ENCODE measurements at places on chromosomes 1 and 21.

- no peak for DNase-seq
Observed at GRCh38 chr1:185645162-185645640, 89.0 kb upstream of the HMCN1 start.

GRCh38 chr1:29482064-29482463 lies 245.7 kb downstream of the PTPRU start:
- DNase-seq, result no peak

DNA sequence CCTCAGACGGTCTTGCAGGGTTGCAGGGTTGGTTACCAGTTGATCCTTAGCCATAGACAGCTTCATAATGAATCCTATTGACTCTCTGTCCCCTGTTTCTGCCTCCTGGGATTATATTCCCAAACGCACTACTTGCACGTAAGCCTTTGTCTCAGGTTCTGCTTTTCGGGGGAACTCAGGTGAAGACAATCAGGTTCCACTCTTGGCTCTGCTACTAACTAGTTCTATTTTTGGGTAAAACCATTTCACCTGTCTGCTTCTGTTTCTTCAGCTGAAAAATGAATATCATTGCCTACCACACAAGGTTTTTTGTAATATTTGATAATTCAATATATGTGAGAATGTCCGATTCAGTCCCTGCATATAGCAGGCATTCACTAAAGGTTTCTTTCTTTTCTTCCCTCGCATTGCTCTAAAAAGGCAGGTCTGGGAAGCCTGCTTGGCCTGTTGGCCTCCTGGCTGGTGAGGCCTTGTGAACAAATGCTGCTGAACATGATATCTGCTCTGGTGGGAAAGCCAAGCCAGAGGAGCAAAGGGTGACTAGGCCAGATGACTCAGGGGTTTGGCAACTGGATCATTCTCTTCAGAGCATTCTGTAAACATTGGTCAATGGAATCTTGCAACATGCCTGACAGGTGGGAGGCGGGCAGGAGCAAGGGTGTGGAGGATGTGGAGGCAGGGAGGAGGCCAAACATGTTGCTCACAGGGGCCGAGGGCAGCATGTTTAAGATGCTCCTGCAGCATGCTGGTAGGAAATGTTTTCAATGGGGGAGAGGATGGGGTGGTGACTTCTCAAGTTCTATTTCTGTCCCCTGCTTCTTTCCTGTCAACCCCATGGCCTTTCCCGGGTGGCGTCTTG lies 23.8 kb downstream of the IER5 start:
- no peak for DNase-seq

DNA sequence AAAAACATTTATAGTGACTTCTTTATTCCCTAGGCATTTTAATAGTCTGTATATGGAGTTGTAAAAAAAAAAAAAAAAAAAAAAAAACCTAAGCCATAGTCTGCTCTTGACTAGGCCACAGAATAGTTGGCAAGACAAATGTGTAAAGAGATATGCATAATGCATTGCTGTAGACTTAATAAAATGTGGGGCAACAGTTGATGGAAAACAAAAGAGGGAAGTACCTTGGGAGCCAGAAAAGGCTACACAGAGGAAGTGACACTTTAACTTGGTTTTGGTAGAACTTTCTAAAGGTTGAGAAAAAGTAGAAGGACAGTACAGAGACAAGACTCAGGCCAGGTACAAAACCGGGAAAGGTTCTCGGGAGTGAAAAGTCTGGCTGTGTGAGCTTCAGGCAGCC lies 802.9 kb upstream of the ADAMTS5 start:
- DNase-seq, result no peak

DNA sequence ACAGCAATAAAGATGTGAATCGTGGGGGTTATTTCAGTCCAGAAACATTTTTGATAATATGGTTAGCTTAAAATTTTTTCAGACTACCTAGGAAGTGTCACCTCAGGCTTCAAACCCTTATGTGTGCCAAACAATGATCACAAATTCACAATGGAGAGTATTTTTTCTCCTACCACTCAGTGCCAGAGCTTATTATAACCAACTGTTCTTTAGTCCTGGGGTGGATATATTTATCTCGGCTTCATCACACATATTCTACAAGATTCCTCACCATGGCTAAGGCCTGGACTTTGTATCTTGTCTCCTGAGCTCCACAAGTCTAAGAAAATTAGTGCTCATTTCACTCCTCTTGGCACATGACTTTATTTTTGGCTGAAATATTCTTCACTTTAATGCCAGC lies 629.1 kb downstream of the RWDD3 start:
- no peak for DNase-seq

GRCh38 chr1:77316006-77316405 lies 34.2 kb downstream of the AK5 start:
- DNase-seq, result no peak

DNA sequence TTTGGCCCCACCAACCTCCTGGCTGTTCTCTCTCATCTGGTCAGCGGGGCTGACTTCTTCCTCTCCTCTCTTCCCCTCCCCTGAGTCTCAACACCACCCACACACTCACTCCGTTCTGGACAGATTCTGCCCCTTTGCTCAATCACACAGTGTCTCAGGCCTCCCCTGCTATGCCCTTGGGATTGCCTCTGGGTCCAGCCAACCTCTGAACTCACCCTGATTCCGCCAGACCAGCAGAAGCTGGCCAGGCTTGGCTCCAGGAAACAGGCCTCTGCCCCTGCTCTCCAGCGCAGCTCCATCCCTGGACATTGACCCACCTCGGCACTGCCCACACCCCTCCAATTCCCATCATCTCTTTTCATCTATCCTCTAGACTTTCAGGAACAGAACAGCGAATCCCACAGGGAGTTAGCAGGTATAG lies 22.1 kb downstream of the AHDC1 start:
- no peak for DNase-seq

DNA sequence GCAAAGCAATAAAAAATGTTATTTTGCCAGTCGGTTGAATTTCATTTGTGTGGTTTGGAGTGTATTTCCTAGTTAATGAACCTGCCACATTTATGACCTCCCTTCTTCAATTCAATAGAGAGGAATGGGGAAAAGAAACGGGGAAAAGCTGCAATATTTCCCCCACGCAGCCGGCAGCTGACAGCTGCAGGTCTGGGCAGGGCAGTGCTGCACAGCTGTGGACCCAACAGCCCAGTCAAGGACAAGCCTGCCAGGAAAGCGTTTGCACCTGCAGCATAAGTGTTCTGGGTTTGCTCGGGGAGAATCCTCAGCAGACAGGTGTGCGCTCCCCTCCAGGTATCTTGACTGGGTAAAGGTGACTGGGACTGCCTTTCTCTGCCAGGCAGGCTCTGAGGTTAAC lies 53.4 kb downstream of the FBXO2 start:
- no peak for DNase-seq

- no peak for DNase-seq
Observed at GRCh38 chr1:180945151-180945550, 32.5 kb downstream of the KIAA1614 start.

GRCh38 chr1:204568576-204569315 lies 52.5 kb downstream of the MDM4 start:
- DNase-seq, result no peak

DNA sequence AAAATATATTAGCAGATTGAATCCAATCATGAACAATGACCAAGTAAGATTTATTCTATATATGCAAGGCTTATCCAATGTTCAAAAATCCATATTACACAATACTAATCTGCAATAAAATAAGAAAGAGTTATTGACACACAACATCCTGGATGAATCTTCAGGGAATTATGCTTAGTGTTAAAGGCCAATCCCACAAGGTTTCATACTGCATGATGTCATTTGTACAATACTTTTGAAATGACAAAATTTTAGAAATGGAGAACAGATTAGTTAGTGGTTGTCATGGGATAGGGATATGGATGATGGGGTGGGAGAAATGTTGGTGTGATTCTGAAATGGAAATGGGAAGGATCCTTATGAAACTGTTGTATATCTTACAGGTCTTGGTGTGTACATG lies 425.7 kb downstream of the SIPA1L2 start:
- DNase-seq, result no peak

All from stimulated activated naive CD4-positive, alpha-beta T cell treated with Interleukin-2 at 50 U/mL for 16 hours (primary cell).